ENCODE measurements at places on chromosomes 13 and 19. TPM values are rescaled to one million over a fixed set of nuclear protein-coding genes. Genes with fewer than 3 reads are reported as not detected.

Gene DLL3
- total RNA-seq, result 0.09 TPM

Gene SIGLEC8
- total RNA-seq, result 0.04 TPM

Gene KLK2
- total RNA-seq, result not detected

Gene KLHL1
- 0.09 TPM for total RNA-seq

Gene GARIN5A
- 3.5 TPM for total RNA-seq

Gene PSG4
- total RNA-seq, result 1.3 TPM

Gene FARSA
- 32.5 TPM for total RNA-seq
